HS-27A (cell line): ENCODE measurements at places on chromosomes 3 and 15.

DNA sequence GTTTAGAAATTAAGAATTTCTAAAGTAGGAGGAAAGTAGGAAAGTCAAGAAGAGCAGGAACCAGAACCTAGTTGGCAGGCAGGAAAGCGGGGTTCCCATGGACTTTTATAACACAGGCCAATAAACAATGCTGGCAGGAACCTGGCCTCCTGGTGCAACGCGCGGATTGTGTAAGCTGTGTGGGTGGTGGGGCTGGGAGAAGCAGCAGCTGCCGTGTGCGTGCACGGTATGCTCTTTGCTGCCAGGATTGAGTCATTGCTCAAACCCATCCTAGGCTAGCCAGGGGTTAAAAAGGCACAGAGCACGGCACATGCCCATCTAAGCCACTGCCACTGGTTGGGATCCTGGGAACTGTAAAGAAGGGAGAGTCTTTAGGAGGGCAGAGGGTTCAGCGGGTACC lies 209.9 kb upstream of the RGMA start:
- DNase-seq = no peak

- DNase-seq = no peak
Observed at GRCh38 chr3:99789011-99789721, 28.5 kb upstream of the CMSS1 start.

- no peak for DNase-seq
Observed at GRCh38 chr15:72536506-72536905, 62.4 kb downstream of the ARIH1 start.

DNA sequence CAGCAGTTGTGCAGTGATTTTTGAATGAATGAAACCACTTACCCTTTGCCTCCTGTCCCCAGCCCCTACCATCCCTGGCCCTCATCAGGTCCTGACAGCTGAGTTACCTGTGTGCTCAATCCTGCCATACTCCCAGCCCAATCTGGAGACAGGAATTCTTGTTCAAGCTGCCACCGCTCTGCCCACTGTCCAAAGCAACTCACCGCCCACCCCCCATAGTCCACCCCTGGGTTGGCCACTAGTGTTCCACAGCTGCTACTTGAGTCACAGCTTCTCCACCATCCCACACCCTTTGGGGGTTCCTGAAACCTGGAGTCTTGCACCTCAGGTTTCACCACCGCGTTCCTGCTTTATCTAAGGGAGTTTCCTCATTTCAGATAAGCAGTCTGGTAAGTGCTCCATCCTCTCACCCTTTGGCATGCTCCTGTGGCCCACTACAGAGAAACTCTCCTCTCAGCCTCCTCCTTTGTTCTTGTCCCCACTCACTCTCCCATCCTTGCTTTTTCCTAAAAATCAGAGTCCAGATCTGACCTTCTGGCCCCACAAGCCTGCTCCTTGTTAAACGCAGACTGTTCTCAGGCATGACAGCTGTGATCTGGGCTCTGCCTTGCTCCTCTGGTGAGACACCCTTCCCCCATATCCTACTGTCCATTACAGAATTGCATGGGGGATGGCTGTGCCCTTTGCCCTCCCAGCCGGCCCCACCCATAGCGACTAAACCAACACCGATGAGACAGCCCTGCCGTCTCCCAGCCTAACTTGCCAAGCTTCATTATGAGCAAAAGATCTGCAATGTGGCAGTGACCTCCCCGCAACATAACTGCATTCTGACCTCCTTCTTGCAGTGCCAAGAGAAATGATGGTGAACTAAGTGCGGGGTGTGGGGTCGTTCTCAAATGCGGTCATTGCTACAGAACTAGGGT lies 50.0 kb downstream of the CYP19A1 start:
- no peak for DNase-seq

GRCh38 chr15:52791776-52792175 lies 1.6 kb upstream of the ONECUT1 start:
- no peak for DNase-seq

GRCh38 chr3:29822071-29822470 lies 541.2 kb downstream of the RBMS3 start:
- DNase-seq = peak; percentile 20

GRCh38 chr3:45446706-45447105 lies 58.3 kb downstream of the LARS2 start:
- DNase-seq = no peak

GRCh38 chr3:25558796-25559195 lies 105.9 kb downstream of the TOP2B start:
- no peak for DNase-seq

- DNase-seq = no peak
Observed at GRCh38 chr15:88909956-88910831, 3.0 kb downstream of the MFGE8 start.

- no peak for DNase-seq
Observed at GRCh38 chr15:67884514-67885174, 44.8 kb upstream of the RNU6-1 start.

DNA sequence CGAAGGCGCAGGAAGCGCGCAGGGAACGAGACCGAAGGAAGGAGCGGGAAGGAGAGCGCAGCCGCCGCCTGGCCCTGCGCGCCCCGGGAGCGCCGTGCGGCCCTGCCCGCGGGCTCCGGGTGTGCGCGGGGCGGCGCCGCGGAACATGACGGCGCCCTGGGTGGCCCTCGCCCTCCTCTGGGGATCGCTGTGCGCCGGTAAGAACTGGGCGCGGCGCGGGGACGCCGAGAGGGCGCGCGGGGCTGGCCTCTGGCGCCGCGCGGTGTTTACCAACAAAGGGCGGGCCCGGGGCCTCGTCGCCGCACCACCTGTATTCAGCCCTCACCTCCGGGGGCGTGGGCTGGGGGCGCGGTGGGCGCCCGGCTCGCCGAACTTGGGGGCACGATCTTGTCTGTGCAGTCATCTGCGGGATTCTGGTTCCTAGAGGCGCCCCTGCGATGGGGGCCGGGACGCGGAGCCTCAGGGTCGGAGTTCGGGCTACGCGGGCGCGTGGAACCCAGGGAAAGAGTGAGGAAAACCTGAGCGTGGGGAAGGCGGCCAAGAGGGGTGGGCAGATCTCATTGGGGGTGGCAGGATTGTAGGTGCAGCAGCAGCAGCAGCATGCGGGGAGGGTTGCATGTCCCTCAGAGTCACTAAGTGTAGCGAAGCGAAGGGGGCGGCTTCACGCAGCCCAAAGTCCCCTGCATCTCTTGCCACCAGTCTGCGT lies 641 bp downstream of the ACVR2B start:
- DNase-seq = no peak

GRCh38 chr15:40923551-40923950 lies 5.6 kb upstream of the DLL4 start:
- DNase-seq = no peak
